ENCODE measurements at places on chromosomes 12 and 14.

GRCh38 chr14:83842547-83842946 lies 1687.4 kb upstream of the FLRT2 start:
- DNase-seq = no peak

- DNase-seq = no peak
Measured at GRCh38 chr12:1876086-1876485, 42.4 kb downstream of the CACNA2D4 start.

GRCh38 chr14:68268719-68269118 lies 449.1 kb downstream of the RAD51B start:
- no peak for DNase-seq

- no peak for DNase-seq
Measured at GRCh38 chr12:2198005-2198501, 145.3 kb downstream of the CACNA1C start.

DNA sequence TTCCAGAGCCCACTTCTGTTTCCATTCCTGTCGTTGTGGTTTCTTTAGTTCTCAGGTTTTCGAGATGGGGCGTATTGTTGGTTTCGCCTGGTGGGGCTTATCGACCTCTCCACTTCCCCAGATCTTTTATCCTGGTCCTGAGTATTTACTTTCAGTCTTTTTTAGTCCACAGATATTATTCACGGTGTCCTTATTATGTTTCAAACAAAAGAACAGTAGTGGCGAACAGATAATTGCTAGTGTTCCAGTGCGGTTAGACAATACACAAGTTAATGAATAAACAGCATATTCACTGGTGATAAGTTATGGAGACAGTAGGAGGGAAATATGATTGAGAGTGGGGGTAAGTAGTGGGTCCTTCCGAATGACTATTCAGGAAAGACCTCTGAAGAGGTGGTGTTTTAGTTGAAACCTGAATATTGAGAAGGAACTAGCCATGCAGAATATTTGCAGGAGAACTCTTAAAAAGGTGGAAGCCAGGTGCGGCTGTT lies 668 bp downstream of the TMEM260 start:
- no peak for DNase-seq

GRCh38 chr12:97535582-97535981 lies 73.0 kb downstream of the RMST start:
- no peak for DNase-seq

DNA sequence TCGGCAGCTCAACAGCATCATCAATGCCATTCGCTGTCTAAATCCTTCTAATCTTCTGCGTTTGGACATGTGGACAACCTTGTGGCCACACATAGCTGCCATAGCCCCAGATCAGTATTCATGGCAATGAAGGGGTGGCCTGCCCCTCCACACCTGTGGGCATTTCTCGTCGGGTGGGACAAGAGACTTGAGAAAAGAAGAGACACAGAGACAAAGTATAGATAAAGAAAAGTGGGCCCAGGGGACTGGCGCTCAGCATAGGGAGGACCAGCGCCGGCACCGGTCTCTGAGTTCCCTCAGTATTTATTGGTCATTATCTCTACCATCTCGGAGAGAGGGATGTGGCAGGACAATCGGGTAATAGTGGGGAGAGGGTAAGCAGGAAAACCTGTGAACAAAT lies 42.3 kb downstream of the MAGOHB start:
- DNase-seq = no peak

DNA sequence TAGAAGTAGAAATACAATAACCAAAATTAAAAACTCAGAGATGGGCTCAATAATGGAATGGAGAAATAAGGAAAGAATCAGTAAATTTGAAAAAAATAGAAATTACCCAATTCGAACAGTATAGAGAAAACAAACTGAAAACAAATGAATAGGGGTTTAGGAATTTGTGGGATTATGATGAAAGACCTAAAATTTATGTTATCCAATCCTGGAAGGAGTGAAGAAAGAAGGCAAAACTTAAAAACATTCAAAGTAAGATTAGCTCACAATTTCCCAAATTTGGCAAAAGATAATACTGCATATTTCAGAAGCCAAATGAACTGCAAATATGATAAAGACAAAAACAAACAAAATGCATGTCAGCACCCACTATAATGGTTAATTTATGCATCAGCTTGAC lies 177.1 kb downstream of the CCDC91 start:
- no peak for DNase-seq

Measured in stimulated activated CD8-positive, alpha-beta memory T cell treated with anti-CD3 and anti-CD28 coated beads, Interleukin-7, amount 100 ng/mL, for 4 hours (primary cell).